GM19239 (cell line): ENCODE measurements at places on chromosomes 1 and 21.

DNA sequence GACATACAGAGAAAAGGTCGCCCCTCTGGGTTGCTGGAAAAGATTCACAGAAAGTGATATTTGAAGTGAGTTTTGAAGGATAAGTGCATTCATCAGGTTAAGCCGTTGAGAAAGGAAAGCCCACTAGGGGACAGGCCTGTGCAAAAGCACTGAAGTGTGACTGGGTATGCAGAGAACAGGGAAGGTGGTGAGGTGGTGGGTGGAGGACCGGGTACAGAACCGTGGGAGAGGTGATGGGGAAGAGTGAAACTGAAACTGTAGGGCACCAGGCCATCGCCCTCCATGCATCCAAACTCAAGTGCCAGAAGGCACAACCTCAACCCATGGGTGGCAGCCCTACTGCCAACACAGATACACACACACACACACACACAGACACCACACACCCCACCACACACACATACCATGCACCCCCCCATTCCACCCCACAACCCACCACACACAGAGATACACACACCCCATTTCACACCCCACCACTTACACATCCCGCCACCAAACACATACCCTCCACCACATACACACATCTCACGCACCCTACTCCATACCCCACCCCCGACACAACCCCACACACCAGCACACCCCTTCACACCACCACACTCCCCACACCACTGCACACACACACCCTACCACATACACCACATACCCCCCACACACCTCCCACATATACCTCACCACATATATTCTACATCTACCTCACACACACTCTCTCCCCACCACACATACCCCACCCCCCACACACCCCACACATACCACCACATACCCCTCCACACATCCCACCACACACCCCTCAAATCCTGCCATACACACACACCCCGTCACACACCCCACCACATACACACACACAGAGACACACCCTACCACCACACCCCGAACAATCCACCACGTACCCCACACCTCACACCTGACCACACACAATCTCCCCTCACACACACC, 59.0 kb downstream of the TSEN15 start:
- no peak for DNase-seq

- no peak for DNase-seq
These were observed 23.4 kb downstream of the DMRTB1 start for GRCh38 chr1:53482441-53483153.

- DNase-seq, result no peak
These were observed 28.9 kb upstream of the VAV3 start for GRCh38 chr1:107993920-107994319.

- DNase-seq, result no peak
These were observed 98.6 kb upstream of the KRTAP19-8 start for GRCh38 chr21:31136891-31137290.

GRCh38 chr1:227038401-227038800, 98.3 kb downstream of the COQ8A start:
- no peak for DNase-seq

- no peak for DNase-seq
These were observed 2.0 kb downstream of the GFI1 start for GRCh38 chr1:92484472-92485380.

DNA sequence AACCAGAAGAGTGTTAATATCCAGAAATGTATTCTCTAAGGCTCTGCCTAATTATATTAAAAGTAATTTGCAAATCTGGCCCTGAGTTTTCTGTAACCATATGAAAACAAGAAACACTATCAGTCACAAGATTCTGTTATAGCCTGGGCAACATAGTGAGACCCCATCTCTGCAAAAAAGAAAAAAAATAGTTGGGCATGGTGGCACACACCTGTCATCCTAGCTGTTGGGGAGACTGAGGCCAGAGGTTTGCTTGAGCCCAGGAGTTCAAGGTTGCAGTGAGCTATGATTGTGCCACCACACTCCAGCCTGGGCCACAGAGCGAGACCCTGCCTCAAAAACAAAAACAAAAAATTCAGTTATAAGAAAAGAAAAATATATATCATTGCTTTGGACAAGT, 25.6 kb downstream of the C1orf21 start:
- DNase-seq, result no peak

GRCh38 chr21:35990609-35991008, 69.7 kb downstream of the SETD4 start:
- DNase-seq, result no peak

GRCh38 chr1:237938553-237938952, 47.8 kb upstream of the ZP4 start:
- DNase-seq, result no peak

DNA sequence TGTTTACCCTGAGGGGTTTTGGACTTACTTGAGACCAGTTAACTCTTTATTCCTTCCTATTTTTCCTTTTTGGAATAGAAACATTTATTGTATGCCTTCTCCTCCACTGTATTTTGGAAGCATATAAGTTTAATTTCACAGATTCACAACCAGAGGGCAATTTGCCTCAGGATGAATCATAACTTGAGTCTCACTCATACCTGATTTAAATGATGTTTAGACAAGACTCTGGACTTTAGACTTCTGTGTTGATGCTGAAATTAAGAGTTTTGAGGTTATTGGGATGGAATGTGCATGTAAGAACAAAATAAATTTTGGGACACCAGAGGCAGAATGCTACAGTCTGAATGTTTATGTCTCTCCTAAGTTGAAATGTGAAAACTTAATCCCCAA, 7.1 kb upstream of the ADAM30 start:
- no peak for DNase-seq

DNA sequence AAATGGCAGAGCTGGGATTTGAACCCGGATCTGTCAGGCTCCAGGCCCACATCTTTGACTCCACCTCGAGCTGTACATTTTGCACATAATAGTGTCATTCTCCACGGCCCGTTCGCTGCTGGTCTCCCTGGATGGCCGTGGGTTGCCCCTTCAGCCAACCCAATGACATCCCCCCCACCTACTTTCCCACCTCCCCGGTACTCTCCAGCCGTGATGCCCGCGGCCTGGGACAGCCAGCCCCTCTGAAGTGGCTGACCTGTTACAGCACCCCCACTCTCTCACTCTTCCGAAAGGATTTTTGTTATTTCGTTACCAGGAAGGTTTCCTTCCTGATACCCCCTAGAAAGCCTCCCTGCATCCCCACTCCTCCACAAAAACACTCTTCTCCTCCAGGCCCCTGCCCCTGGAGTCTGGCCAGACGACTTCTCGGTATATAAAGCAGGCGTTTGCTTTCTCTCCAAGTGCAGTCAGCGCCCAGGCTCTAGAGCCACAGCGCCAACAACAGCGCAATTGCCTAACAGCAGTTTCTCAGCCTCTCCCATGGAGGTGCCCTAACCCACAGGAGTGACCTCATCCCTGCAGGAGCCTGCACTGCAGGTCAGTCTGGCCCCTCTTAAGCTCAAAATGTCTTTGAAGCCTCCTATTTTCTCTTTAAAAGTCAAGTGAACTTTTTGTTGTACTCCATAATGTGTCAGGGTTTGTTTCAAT, 14.5 kb upstream of the GJB5 start:
- no peak for DNase-seq

DNA sequence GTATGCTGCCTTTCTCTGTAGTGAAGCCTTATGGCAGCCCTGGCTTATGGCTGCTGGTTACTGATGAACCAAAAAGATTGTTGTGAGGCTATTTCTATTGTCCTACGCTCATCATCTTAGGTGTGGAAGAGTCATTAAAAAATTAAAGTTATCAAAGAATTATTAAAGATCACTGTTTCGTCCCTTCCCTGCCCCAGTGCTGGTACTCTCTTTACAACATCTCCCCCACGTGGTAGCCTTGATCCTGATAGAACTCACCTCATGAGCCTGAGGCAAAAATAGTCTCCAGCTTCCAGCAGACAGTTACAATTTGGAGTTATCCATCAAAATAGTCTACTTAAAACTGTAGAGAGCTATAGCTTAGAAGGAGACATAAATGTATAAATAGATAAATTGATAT, 201.5 kb downstream of the S1PR1 start:
- DNase-seq, result no peak

GRCh38 chr1:200265881-200266280, 144.0 kb downstream of the ZNF281 start:
- DNase-seq, result no peak

DNA sequence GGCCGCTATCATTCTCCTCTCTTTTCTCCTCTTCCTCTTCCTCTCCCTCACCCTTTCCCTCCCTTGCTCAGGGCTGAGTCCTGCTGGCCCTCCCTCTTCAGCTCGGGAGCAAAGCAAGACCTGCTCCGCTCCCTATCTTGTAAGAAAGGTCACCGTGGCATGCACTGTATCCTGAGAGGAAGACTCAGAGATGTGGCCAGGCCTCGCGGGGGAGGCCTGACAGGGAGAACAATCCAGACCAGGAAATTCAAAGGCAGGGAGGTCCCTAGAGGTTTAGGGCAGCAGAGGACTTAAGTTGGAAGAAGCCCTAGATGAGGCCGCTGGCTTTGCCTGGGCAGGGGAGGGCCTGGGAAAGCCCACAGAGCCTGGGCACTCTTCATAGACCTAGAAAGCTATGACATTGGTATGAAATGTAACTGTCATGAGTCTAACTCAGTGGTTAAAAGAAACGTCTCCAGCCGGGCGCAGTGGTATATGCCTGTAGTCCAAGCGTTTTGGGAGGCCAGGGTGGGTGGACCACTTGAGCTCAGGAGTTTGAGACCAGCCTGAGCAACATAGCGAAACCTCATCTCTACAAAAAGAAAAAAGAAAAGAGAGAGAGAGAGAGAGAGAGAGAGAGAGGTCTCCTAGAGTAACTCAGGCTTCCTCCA, 14.6 kb upstream of the PTAFR start:
- no peak for DNase-seq

DNA sequence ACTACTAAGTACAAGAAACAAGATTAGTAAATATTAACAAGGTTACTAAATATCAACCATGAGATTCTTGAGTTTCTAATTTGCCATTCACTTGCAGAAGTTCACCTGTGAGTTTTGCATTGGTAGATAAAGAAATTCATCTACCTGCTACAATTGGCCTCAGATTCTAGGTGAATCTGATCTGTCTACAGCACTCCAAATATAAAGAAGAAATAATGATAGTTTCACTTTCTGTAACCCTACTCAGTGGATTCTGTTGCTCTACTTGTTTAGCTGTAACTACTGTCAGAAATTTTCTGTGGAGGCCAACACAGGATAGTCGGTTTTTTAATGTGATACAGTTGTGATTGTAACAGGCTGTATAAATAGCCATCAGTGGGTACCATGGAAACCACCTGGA, 118.6 kb downstream of the NR5A2 start:
- DNase-seq, result no peak

GRCh38 chr1:51644533-51645197, 27.8 kb downstream of the OSBPL9 start:
- DNase-seq, result no peak

- no peak for DNase-seq
These were observed 156.5 kb upstream of the ZNF648 start for GRCh38 chr1:182217967-182218366.

DNA sequence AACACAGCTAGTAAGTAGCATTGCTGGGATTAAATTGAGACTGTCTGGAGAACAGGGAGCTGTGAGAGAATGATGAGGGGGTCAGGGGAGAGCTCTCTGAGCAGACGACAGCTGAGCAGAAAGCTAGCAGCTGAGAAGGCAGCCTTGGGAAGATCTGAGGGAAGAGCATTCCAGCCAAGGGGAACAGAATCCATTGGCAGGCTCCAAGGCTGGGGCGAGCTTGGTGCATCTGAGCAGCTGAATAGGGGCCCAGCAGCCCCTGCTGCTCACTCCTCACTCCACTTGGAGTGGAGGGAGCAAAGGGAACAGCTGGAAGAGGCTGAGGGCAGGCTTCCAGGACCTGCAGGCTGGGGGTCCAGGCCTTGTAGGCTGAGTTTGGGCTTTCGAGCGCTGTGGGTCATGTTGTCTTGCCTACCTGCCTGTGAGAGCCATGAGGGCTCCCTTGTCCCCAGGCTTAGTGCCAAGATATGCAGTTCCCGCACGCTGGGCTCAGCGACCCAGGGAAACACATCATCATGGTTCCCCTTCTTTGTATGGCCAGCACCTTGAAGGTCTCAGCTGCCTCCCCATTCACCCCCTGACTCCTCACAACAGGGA, 10.5 kb downstream of the ACOT11 start:
- no peak for DNase-seq

- DNase-seq, result no peak
These were observed 43.0 kb downstream of the JAK1 start for GRCh38 chr1:64923294-64923718.

DNA sequence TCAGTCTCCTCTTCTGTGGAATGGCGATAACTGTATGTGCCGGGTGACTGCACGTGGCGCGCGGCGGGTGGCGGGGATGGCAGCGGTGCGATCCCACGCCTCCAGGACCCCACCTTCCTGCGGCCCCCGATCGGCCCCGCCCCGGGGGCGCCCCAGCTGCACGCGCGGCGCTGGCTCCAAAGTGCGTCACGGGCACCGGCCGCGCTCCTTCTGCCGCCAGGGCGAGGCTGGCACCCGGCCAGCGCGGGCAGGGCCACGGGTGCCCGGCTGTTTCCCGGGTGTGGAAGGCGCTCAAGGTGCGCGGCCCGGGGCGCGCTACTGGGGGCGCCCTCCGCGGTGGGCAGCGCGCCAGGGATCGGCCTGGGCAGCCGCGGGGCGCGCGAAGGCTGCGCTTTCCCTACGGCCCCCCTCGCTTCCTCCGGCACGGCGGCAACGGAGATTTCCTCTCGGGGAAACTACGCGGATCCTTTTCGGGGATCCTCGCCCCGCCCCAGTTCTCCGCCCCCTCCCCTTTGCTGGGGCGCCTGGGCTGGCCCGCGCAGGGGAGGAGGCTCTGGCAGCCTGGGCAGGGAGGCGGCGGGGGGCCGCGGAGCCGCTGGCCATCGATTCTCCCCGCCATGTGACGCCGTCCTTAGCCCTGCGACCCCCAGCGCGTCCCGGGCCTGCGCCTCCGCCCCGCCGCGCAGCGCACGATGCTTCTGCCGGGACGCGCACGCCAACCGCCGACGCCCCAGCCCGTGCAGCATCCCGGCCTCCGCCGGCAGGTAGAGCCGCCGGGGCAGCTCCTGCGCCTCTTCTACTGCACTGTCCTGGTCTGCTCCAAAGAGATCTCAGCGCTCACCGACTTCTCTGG, at the start of gene EVA1C:
Gene EVA1C (plus strand): TSS at position 545 of the 853 bp plus-strand sequence. CDS start 148 bp downstream, at position 693.
- DNase-seq, result no peak
